ENCODE measurements at places on chromosomes 6 and 20.

- no peak for DNase-seq
Observed at GRCh38 chr20:39278230-39278788, 316.2 kb downstream of the DHX35 start.

DNA sequence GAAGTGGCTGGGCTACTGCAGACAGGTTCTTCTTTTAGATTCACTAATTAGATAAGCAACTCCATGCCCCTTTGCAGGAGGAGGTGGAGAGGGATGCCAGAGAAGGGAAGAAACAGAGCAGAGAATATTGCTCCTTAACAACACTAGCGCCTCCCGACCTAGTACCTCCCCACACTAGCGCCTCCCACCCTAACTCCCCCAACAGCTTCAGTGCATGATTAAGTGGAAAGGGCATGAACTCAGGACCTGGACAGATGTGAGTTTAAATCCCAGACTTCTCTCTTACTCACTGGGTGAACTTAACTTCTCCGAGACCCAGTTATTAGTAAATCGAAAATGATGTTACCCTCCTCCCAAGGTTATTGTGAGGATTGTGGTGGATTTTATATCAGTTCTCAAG, 25.7 kb downstream of the STX11 start:
- DNase-seq = no peak

GRCh38 chr6:75430631-75431325, 62.8 kb downstream of the FILIP1 start:
- DNase-seq = no peak

- no peak for DNase-seq
Observed at GRCh38 chr20:1664911-1665310, 7.3 kb upstream of the SIRPG start.

DNA sequence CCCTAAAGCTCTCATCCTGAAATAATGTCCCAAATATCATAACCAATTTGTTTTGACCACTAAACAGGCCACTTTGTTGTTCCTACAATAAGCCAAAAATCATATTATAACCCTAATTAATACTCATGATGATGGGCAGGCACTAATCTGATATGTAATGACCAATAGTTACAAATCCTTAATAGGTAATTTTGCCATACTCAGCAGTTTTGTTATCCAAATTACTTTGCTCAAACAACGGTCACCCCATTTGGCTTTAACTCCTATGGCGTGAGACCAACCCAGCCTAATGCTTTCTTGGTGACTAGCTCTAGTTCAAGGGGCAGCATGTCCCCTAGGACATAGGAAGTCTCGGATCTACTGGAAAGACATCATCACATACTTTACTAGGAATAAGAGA, 123.2 kb upstream of the ID4 start:
- DNase-seq = no peak

GRCh38 chr6:36978421-36979346, 7.3 kb downstream of the MTCH1 start:
- DNase-seq = no peak

DNA sequence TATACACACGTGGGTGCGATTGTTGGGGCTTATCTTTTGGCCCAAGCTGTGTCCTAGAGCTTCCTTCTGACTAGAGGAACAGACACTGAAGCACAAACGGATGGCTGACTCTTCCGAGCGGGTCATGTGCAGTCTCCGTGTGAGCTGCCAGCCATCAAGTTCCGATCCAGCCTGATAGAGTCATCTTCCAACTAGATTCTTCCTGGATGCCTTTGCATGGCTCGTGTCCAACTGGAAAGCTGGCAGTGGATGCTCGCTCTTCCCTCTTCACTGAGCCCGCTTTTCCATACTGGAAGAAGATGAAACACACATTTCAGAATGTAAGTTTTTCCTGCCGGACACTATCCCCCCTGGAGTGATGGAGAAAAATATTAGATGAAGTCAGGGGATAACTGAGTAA, 148.1 kb downstream of the SCML4 start:
- no peak for DNase-seq

GRCh38 chr6:43927532-43928210, 157.7 kb downstream of the VEGFA start:
- DNase-seq = no peak

DNA sequence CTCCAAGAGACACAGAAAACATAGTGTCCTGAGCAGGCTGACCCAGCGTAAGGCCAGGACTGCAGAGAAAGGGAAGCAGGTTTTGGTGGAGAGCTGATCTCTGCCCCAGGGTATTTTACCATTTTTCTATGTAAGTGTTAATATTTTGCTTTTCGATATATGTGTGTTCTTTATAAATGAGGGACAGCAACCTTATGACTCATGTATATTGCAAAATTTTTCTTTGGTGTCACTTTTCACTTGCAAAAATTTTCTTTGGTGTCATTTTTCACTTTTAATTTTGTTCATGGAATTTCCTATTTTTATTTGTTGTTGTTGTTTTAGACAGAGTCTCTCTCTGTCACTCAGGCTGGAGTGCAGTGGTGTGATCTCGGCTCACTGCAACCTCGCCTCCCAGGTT, 34.6 kb upstream of the PXDC1 start:
- no peak for DNase-seq

DNA sequence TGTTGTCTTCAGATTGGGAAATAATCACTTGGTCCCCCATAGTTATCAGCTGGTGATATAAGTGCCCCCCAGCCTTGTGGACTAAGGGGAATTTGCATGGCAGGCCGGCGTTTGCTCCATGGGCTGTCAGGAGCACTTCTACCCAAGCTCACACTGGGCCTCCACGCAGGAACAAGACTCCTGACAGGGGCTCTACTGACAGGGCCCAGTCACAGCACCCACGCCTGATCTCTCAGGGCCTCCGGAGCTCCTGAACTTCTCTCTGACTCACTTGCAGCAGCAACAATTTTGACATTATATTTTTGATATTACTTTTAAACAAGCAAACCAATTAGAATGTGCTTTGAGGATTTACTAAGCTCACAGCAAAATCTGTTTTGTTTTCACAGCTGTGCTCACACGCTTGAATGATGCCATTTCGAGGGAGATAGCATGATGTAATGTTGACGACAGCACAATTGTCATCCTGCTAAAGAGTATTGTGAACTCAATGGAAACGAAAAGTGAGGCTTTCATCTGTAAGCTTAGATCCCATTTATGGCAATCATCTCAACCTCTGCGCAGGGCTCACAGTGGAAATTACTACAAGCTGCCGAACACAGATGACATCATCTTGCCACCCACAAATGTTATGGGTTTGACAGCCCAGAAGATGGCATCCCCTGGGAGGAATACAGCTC, 28.7 kb upstream of the TXNDC5 start:
- DNase-seq = no peak

- DNase-seq = no peak
Observed at GRCh38 chr6:157906537-157907061, 75.1 kb upstream of the SYNJ2 start.

- no peak for DNase-seq
Observed at GRCh38 chr6:154297721-154298120, 58.9 kb downstream of the IPCEF1 start.

DNA sequence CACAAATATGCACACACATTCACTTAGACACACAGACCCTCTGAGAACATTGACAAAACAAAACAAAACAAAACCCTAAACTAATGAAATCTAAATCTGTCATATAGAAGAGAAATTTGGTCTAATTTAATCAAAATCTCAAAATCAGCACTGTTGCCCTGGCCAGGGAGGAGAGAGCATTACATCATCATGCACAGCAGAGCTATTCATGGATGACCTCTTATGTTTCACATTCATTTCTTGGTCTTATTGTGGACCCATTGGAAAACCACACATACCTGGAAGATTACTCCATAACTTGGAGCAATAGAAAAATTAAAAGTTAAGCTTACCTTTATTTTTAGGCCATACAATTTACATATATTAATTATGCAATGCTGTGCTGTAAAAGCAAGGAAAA, 1223.6 kb upstream of the GJE1 start:
- peak; percentile 41 for DNase-seq

DNA sequence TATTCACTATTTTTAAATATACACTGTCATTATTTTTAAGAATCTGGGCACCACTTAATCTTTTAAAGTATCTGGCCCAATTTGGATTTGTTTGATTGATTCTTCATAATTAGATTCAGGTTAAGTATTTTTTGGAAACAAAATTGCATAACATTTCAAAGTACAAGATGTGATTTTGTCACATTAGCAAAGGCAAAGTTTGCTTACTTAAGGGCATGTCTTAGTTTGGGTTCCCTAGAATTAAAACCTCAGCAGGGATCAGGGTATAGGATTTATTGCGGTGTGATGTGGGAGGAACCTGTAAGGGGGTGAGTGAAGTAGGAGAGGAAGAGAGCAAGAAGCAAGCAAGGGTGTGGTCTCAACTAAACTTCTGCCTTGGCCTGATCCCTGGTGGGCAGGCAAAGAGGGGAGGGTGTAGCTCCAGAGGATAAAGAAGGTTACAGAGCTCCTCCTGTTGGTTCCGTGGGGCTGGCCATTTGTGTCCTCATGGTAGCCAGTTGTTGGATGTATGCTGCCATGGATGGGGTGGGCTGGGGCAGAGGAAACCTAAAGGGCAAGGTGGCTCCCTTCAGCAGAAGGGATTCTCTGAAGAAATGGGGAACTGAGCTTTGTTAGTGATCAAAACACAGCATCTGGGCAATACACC, 668.7 kb upstream of the SLC35B3 start:
- DNase-seq = no peak

- DNase-seq = no peak
Observed at GRCh38 chr6:51640021-51640420, 447.4 kb downstream of the PKHD1 start.

DNA sequence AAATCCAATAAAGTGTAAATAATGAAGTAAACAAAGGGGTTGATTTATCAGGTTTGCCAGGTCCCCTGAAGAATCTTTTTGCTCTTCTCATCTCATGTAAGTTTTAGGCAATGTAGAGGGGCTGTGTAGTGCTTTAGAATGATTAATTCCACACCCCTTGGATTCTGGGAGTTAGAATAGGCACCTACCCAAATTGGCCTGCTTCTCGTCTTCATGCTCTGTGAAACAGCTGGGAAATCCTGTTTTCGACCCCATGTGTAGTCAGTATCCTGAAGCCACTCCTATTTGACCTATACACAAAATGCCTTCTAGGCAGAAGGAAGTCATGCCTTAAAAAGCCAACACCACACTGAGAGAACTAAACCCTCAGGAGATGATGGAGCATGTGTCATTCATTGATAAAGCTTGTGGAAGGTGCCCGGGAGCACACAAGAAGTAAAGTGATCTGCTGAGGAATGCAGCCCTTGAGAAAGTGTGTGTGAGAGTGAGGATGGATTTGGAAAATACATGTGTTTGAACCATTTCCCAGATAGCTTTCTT, 170.9 kb downstream of the KLHL32 start:
- DNase-seq = no peak

DNA sequence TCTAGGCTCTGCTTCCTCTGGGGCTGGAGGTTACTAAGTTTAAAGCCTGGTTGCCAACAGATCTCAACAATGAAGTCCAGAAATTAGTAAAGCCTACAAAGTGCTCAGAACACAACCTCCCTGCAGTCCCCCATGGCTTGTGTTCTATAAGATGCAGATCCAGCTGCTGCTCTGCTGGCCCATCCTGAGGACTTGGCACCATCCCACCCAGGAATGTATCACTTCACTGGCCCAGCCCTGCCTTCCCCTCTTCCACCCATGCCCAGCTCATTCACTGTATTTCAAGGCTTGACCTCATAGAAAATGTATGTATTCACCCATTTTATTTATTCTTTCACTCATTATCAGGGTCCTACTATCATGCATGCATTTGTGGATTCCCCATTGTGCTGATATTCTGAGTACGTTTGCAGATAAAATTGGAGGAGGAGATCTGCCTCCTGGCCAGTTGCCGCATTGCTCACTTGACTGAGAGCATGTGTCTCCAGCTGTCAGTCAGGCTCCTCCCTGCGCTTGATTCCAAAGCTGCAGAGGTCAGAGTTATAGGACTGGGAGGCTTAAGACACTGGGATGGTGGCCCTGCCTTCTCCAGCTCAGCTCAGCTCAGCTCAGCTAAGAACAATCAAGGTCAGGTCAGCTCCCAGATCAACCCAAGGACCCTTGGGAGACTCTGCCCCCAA, 104.8 kb downstream of the MAFB start:
- no peak for DNase-seq

DNA sequence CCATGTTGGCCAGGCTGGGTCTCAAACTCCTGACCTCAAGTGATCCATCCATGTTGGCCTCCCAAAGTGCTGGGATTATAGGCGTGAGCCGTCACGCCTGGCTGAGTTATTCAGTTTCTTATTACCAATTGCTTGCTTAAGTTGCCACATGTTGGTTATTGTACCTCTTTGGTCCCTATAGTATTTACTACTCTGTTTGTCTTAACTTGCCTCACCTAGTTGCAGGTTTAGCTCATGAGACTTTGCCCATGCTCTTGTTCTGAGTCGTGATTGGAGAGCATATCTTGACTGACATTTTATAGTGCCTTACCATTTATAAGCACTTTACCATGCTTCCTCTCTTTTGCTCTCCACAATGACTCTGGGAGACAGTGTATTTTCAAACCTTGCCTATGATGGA, 134.2 kb upstream of the HDGFL1 start:
- no peak for DNase-seq

DNA sequence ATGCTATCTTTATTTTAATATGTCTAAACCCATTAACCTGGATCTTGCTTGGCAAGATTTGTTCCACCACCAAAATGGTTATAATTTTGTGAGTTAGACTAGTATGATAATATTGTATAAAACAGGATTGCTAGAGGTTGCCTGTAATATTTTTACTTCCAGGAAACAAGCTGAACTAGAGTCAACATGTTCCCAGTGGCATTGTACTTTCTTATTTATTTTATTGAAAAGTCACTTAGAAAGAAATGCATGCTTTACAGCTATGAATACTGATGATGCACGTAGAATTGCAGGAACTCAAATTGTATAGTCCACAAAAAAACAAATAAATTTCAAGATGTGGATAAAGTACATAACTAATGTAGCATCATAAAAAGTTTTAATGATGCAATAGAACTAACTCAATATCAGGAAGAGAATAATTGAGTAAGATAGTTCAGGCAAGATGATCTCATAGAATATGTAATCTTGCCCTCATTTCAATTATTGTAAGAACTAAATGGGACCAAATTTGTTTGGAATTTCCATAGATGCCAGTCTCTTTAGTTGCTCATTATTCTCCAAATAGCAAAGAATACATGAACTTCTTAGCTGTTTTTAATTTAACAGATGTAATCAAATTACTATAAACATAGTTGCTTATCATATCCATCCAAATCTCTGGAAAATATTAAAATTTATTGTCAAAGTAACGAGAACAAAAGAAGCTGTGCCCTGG, 451.8 kb downstream of the COL12A1 start:
- no peak for DNase-seq

GRCh38 chr20:39893003-39893685, 795.9 kb downstream of the MAFB start:
- peak; percentile 23 for DNase-seq

GRCh38 chr6:93675856-93676417, 256.6 kb upstream of the EPHA7 start:
- DNase-seq = no peak
